Astrocyte of the cerebellum (primary cell): ENCODE measurements at places on chromosomes 16 and 17.

DNA sequence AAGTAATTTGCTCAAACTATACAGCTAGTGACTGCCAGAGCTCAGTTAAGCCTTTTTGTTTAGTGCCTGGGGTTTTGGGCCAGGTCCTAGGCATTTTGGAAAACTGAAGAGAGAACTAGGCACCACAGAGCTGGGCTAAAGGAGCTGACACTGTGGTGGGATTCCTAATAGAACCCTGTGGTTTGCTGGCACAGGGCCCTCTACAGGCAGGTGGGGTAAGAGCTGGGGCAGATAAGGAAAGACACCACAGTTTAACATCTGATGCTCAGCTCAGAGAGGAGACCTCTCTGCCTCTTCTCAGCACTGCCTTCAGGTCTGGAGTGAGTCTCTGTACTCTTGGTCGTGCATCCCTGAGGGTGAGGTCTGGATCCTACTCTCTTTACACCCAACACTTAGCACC, 121.2 kb downstream of the SNX11 start:
- DNase-seq = no peak

GRCh38 chr16:88077328-88078108, 126.3 kb downstream of the BANP start:
- DNase-seq = no peak

DNA sequence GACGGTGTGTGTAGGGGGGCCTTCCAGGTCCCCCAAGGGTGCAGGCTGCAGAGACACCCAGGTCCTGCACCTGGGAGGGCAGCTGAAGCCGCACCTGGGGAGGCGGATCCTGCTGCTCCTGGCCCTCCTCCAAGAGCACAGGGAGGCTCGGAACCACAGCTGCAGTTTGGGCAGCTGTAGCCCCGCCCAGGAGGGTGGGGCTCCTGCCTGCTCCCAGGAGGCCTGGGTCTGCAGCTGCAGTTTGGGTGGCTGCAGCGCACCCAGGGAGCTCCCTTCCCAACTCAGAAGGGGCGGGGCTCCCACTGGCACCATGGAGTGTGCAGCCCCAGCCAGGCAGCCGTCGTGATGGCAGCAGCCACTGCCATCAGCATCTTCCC, 69.4 kb upstream of the NKD1 start:
- no peak for DNase-seq

- no peak for DNase-seq
These were observed 436.4 kb downstream of the KCNJ18 start for GRCh38 chr17:22128723-22129122.

- DNase-seq = no peak
These were observed 7.1 kb downstream of the TRAF7 start for GRCh38 chr16:2162676-2163118.
